ENCODE measurements at places on chromosomes 4 and X. TPM values are rescaled to one million over a fixed set of nuclear protein-coding genes. Genes with fewer than 3 reads are reported as not detected.

- peaks cover 23% of the 10 kb centered on the region for H3K4me1 ChIP-seq
- no peak overlapping the region for H3K4me3 ChIP-seq
- DNase-seq, result no peak
- peaks cover 71% of the 10 kb centered on the region for H3K36me3 ChIP-seq
- no peak overlapping the region for H3K27ac ChIP-seq
Measured at GRCh38 chr4:153620352-153620751, 63.7 kb upstream of the TLR2 start.

- no peak overlapping the region for H3K4me3 ChIP-seq
- no peak for DNase-seq
- H3K27me3 ChIP-seq, result no peaks in the 10 kb centered on the region
- peaks cover 41% of the 10 kb centered on the region for H3K36me3 ChIP-seq
Measured at GRCh38 chr4:139682309-139682708, 16.7 kb downstream of the MGST2 start.

- DNase-seq, result no peak
- no peaks in the 10 kb centered on the region for H3K4me1 ChIP-seq
- no peaks in the 10 kb centered on the region for H3K27me3 ChIP-seq
- H3K27ac ChIP-seq, result no peak overlapping the region
- H3K4me3 ChIP-seq, result no peak overlapping the region
- H3K36me3 ChIP-seq, result no peaks in the 10 kb centered on the region
Measured at GRCh38 chr4:138078751-138079520, 163.2 kb downstream of the SLC7A11 start.

Gene SH3RF1
- not detected for total RNA-seq

DNA sequence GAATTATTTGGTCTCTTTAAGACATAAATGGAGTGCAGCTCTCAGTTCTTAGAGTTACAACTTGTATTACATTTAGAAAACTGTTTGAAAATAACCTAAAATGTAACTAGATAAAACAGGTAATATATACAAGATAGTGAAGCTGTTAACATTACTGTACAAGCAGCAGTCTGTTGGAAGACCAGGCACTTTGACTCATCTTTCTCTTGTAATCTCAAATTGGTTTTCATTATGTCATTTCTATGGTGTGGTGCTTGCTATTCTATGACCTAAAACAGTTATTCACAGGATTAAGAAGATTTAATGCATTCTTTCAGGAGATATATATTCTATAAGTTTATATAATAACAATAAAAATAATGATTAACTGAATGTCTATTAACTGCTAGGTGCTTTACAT, 282.5 kb upstream of the PITX2 start:
- DNase-seq, result no peak
- H3K4me3 ChIP-seq, result no peak overlapping the region
- H3K36me3 ChIP-seq, result no peaks in the 10 kb centered on the region
- no peaks in the 10 kb centered on the region for H3K27me3 ChIP-seq
- H3K4me1 ChIP-seq, result no peaks in the 10 kb centered on the region

Gene DCAF12L1
- total RNA-seq, result not detected

DNA sequence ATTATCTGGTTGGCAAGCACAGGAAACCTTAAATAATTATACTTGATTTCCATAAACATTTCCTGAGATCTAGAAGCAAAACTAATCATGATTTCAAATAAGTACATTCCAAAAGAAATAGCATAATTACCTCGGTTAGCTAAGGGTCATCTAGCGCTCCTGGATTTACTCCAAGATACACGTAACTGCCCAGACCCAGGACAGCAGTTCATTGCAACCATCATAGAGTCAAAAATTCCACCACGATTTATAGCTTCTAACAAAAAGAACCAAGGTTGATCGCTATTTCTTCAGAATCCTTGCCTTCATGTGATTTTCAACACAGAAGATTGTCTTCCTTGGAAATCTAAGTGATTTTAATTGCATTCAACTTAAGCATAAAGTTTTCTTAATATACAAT, 1235.5 kb upstream of the TENM3 start:
- H3K27ac ChIP-seq, result no peak overlapping the region
- no peaks in the 10 kb centered on the region for H3K27me3 ChIP-seq
- H3K36me3 ChIP-seq, result no peaks in the 10 kb centered on the region
- no peak for DNase-seq
- H3K4me1 ChIP-seq, result no peaks in the 10 kb centered on the region
- no peak overlapping the region for H3K4me3 ChIP-seq

DNA sequence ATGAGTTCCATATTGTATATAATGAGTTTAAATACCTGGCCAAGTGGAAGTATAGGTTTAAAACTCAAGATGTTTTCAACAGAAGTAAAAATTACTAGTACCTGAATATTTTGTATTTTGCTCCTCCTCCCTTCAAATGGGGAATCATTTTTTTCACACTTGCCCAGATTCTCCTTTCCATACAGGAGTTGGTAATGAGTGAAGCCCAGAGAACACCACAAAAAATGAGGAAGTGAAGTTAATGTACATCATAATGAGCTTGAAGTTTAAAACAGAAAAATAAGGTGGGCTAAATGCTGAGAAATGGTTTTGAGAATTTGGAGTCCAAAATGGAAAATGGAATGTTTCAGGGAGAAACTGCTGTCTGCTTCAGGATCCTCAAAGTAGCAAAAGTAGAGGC, 364.8 kb upstream of the EMCN start:
- no peaks in the 10 kb centered on the region for H3K36me3 ChIP-seq
- DNase-seq, result no peak

Gene RAI2
- total RNA-seq, result not detected

Gene VCX3B
- total RNA-seq, result not detected

GRCh38 chr4:3079694-3080123, 5.2 kb downstream of the HTT start:
- H3K27ac ChIP-seq, result no peak overlapping the region
- DNase-seq, result no peak
- H3K4me1 ChIP-seq, result peaks cover 53% of the 10 kb centered on the region
- H3K27me3 ChIP-seq, result no peaks in the 10 kb centered on the region
- peaks cover 13% of the 10 kb centered on the region for H3K36me3 ChIP-seq

Gene SMIM43
- total RNA-seq, result not detected

Gene NLRP2B
- total RNA-seq, result not detected

GRCh38 chrX:13298836-13299235, 21.0 kb downstream of the ATXN3L start:
- H3K36me3 ChIP-seq, result peaks cover 4% of the 10 kb centered on the region
- peaks cover 18% of the 10 kb centered on the region for H3K4me1 ChIP-seq
- no peak for DNase-seq
- no peak overlapping the region for H3K27ac ChIP-seq

GRCh38 chr4:162046135-162046534, 117.7 kb downstream of the FSTL5 start:
- no peak for DNase-seq
- H3K4me3 ChIP-seq, result no peak overlapping the region
- no peaks in the 10 kb centered on the region for H3K4me1 ChIP-seq
- no peaks in the 10 kb centered on the region for H3K36me3 ChIP-seq

GRCh38 chrX:24283127-24283794, 30.6 kb downstream of the SUPT20HL2 start:
- H3K4me1 ChIP-seq, result no peaks in the 10 kb centered on the region
- peaks cover 29% of the 10 kb centered on the region for H3K27me3 ChIP-seq
- H3K4me3 ChIP-seq, result no peak overlapping the region
- DNase-seq, result no peak
- H3K36me3 ChIP-seq, result no peaks in the 10 kb centered on the region

- peak overlapping the region; percentile 21 for H3K4me3 ChIP-seq
- H3K4me1 ChIP-seq, result peaks cover 78% of the 10 kb centered on the region
- peaks cover 18% of the 10 kb centered on the region for H3K36me3 ChIP-seq
- peak; percentile 27 for DNase-seq
- peak overlapping the region; percentile 85 for H3K27ac ChIP-seq
- no peaks in the 10 kb centered on the region for H3K27me3 ChIP-seq
Measured at GRCh38 chrX:154717824-154718223, 33.1 kb downstream of the GAB3 start.

DNA sequence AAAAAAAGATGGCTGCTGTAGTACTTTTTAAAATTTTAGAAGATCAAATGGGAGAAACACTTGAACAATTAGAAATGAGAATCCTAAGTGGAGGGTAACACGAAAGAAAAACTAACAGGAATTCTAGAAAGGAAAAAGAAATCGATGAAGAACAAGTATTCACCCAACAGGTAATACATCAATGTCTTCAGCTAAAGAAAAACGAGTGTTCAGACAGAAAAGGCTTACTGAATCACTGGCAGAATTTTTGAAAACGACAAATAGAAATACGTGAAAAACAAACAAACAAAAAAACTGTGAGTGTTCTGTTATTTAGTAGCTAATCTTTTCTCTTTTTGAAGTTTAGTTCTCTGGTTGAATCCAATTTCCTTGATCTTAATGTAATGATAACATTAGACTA, 1.8 kb downstream of the MAD2L1 start:
- no peaks in the 10 kb centered on the region for H3K27me3 ChIP-seq
- peaks cover 67% of the 10 kb centered on the region for H3K4me1 ChIP-seq
- H3K27ac ChIP-seq, result peak overlapping the region; percentile 74
- no peak for DNase-seq
- peak overlapping the region; percentile 85 for H3K4me3 ChIP-seq

Gene FAT4
- total RNA-seq, result not detected

DNA sequence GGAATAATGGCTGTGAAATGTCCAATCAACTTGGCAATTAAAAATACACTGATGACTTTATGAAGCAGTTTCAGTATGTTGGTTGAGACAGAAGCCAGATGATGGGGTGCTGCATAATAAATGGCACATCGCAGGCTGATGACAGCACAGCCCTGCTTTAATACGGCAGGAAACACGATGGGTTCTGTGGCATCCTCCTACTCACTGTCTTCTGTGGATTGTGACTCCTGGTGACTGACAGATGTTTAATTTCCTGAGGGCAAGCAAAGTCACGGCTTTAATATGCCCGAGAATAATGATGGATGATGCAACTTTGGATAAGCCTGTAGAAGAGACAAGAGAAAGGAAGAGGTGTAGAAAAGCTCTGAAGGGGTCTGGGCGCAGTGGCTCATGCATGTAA, 295.4 kb downstream of the TRIML1 start:
- H3K36me3 ChIP-seq, result no peaks in the 10 kb centered on the region
- H3K4me3 ChIP-seq, result no peak overlapping the region
- DNase-seq, result no peak
- H3K4me1 ChIP-seq, result no peaks in the 10 kb centered on the region
- H3K27ac ChIP-seq, result no peak overlapping the region

- DNase-seq, result no peak
- peaks cover 41% of the 10 kb centered on the region for H3K36me3 ChIP-seq
- no peaks in the 10 kb centered on the region for H3K27me3 ChIP-seq
- peaks cover 13% of the 10 kb centered on the region for H3K4me1 ChIP-seq
- H3K4me3 ChIP-seq, result no peak overlapping the region
Measured at GRCh38 chr4:55859711-55860110, 6.3 kb downstream of the EXOC1 start.

- no peaks in the 10 kb centered on the region for H3K4me1 ChIP-seq
- H3K27me3 ChIP-seq, result peaks cover 5% of the 10 kb centered on the region
- no peak overlapping the region for H3K4me3 ChIP-seq
- no peak for DNase-seq
- no peak overlapping the region for H3K27ac ChIP-seq
Measured at GRCh38 chr4:128649575-128650205, 159.8 kb upstream of the JADE1 start.

DNA sequence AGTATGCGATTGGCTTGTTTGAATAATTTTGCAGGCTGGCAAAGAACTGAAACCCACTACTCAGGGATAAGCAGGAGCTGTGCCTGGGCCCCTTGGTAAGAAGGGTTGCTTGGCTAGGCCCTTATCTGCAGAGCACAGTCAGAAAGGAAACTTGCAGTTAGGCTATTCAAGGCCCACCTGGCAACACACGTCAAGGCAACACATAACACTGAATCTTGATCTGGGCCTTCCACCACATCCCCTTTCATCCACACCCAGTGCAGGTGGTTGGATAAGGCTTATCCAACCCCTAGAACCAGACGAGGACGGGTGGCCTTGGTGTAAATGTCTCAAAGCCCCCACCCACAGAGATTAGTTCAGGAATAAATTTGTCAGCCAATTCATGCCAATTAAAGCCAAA, 72.8 kb upstream of the NEIL3 start:
- no peak for DNase-seq
- peaks cover 6% of the 10 kb centered on the region for H3K4me1 ChIP-seq
- H3K27ac ChIP-seq, result no peak overlapping the region
- no peaks in the 10 kb centered on the region for H3K27me3 ChIP-seq
- no peak overlapping the region for H3K4me3 ChIP-seq
- H3K36me3 ChIP-seq, result peaks cover 3% of the 10 kb centered on the region

DNA sequence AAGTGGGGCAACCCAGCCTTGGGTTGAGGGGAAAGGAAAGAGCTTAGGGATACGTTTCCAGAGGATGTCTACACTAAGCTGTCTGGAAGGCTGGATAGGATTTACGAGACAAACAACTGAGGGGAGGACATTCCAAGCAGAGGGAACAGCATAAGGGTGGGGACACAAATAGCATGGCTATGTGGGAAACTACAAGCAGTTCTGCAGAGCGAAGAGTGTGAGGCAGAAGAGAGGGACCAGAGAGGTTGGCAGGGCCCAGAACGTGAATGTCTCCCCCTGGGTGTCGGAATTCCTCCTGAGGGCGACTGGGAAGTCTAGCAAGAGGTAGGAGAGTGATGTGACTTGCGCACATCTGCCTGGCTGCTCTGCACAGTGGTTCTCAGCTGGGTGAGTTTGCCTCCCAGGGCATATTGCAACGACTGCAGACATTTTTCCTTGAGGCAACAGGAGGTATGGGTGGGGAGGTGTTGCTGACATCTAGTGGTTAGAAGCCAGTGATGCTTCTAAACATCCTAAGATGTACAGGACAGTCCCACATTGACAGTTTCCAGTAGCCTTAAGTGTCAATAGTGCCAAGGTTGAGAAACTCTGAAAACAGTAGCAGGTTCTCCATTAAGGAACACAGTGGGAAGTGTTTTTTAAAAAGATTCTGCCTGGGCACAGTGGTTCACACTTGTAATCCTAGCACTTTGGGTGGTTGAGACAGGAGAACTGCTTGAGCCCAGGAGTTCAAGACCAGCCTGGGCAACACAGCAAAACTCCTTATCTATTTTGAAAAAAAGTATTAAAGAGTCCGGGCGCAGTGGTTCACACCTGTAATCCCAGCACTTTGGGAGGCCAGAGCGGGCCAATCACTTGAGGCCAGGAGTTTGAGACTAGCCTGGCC, 9.2 kb downstream of the NDUFA1 start:
- H3K27me3 ChIP-seq, result no peaks in the 10 kb centered on the region
- H3K4me3 ChIP-seq, result no peak overlapping the region
- H3K27ac ChIP-seq, result peak overlapping the region; percentile 25
- H3K4me1 ChIP-seq, result peaks cover 21% of the 10 kb centered on the region

Gene IQCM
- total RNA-seq, result not detected

GRCh38 chr4:146099585-146099984, 75.9 kb upstream of the LSM6 start:
- H3K36me3 ChIP-seq, result no peaks in the 10 kb centered on the region
- H3K4me1 ChIP-seq, result no peaks in the 10 kb centered on the region
- peaks cover 8% of the 10 kb centered on the region for H3K27me3 ChIP-seq

Gene TLR3
- 2.2 TPM for total RNA-seq

GRCh38 chr4:85738721-85739120, 263.8 kb downstream of the ARHGAP24 start:
- no peak overlapping the region for H3K27ac ChIP-seq
- H3K4me1 ChIP-seq, result no peaks in the 10 kb centered on the region
- no peaks in the 10 kb centered on the region for H3K27me3 ChIP-seq
- H3K36me3 ChIP-seq, result no peaks in the 10 kb centered on the region
- H3K4me3 ChIP-seq, result no peak overlapping the region

Gene VGLL1
- not detected for total RNA-seq

Gene PABPC5
- not detected for total RNA-seq

- no peaks in the 10 kb centered on the region for H3K27me3 ChIP-seq
- DNase-seq, result no peak
- no peak overlapping the region for H3K27ac ChIP-seq
- H3K36me3 ChIP-seq, result no peaks in the 10 kb centered on the region
Measured at GRCh38 chr4:126051689-126052424, 737.1 kb downstream of the FAT4 start.

Gene TLR2
- total RNA-seq, result 1.1 TPM
